Choroid plexus epithelial cell (primary cell): ENCODE measurements at places on chromosomes 12 and 14.
A peak's percentile ranks its signal among the peaks of the same experiment; 100 is the strongest.

DNA sequence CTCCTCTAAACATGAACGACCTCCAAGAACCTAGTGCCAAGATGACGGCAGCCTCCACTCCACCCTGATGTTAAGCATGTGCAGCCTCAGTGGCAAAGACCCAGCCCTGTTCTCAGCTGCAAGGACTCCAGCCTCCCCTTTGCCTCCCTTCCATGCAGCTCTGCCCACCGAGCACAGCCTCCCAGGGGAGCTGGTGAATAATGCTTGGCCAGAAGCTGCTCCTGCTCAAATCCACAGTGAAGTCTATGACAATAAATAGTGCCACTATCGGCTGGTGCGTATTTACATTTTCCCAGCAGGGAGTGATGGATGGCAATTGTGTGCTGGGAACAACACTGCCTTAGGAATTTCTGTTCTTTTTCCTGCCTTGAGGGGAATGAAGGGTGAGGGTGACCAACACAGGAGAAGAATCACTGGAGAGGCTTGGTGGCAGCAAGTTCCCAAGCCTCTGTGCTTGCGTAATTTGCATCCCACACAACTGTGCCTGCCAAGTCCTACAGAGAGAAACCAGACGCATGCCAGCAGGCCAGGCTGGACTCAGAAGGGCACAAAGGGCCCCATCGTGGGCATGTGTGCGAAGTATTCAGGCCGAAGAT, 29.9 kb upstream of the TC2N start:
- DNase-seq: peak; percentile 19

DNA sequence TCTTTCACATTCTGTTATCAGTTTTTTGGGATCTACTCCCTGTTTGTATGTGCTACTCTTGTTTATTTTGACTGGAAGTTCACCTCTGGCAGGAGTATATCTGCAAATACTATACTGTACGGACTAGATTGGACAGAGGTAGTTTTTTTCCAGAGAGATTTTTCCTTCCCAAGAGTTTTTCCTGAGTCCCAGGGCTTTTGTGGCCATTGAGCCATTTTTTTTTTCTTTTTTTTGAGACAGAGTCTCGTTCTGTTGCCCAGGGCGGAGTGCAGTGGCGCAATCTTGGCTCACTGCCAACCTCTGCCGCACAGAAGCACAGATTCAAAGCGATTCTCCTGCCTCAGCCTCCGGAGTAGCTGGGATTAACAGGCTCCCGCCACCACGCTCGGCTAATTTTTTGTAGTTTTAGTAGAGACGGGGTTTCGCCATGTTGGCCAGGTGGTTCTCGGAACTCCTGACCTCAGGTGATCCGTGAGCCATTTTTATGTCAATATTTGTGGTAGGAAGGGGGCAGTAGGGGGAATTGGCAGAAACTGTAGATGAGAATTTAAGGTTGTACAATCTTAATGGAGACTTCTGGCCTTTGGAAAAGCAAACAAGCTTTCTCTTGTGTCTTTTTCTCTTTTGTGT, 19.4 kb downstream of the KTN1 start:
- no peak for DNase-seq

GRCh38 chr14:105015905-105016304, 5.0 kb downstream of the CDCA4 start:
- DNase-seq: no peak

DNA sequence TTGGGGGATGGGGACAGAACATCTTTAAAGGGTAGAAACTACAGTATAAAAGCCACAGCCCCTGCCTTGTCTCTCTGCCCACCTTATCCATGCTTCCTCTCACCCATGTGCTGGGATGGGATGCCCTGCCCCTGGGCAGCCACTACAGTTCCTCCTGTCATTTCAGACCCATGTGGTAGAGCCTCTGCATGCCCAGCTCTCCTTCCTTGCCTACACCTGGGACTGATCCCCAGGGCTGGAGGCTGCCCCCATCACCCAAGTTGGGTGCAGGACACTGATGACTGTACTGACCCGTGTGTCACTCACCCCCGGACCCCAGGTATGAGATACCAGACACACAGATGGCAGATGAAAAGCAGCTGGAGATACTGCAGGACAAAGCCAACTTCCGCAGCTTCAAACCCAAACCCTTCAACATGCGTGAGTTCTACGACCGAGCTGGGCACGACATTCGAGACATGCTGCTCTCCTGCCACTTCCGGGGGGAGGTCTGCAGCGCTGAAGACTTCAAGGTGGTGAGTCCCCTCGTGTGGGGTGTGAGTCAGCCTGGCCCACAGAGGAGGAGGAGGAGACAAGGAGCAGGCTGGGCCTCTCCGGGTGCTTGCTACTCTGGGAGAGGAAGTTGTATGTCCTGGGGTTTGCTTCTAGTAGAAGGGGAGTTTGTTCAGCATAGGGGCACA, 2.2 kb downstream of the ASIC1 start:
- DNase-seq: peak; percentile 42

DNA sequence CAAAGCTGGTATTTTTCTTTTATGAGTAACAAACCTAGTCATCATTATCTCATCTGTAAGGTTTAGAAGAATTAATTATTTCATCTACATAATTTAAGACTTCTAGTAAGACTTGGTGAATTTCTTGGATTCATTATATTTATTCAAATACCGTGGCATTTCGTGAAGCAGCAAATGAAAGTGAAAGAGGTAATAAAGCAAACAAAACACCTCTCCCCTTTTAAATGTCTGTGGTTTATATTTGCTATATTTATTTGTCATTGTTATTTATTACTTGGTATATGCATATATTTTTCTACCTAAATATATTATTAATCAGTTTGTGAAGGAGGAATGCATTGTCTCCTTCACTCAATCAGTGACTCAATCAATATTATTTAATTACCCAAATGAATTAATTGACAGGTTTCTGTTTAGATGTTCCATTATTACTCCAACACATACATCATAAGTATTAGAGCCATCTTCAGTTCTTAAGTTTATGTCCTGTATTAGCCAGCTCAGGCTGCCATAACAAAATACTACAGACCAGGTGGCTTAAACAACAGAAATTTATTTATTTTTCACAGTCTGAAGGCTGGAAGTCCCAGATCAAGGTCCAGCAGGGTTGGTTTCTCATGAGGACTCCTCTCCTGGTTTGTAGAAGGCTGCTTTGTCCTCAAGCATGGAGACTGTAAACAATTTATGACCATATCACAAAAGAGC, 6.6 kb downstream of the CFAP54 start:
- DNase-seq: no peak

GRCh38 chr12:44029194-44029593, 193.3 kb downstream of the TMEM117 start:
- no peak for DNase-seq

GRCh38 chr14:105160776-105161175, 7.8 kb downstream of the JAG2 start:
- no peak for DNase-seq

DNA sequence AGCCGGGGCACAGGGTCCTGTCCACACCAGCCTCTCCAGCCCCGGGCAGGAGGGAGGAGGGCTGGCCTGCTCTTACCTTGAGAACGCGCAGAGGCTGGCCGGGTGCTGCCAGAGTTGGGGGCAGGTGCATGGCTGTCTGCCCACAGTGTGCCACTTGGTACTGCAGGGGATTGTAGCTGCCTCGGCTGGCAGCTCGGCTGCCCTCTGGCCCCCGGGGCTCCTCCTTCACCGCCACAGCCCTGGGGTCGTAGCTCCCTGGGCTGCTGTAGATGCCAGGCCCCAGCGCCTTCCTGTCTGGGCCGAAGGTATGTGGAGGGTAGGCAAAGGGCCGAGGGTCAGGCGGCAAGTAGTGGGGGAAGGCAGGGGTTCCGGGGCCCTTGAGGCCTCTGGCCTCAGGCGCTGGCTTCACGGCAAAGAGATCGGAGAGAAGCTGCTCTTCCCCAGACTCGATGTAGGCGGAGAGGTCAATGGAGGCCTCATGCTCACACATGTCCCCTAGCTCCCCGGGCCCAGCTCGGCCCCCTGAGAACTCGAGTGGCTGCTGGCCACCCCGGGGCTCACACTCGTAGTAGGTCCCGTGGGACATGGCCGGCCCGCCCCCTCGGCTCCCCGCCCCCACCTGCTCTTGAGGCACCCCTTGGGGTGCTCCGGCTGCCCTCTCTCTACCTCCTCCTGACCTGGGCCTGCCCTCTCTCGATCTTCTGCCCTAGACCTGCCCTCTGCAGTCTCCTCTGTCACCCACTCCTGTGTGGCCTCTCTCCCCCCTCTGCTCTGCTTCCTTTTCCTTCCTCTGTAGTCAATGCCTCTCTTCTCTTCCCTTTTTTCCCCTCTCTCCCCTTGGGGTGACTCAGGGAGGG, at the start of gene CEBPE:
CEBPE (minus strand) TSS at position 750 of the 857 bp plus-strand sequence; CDS start at position 586, 164 bp downstream.
- DNase-seq: no peak

DNA sequence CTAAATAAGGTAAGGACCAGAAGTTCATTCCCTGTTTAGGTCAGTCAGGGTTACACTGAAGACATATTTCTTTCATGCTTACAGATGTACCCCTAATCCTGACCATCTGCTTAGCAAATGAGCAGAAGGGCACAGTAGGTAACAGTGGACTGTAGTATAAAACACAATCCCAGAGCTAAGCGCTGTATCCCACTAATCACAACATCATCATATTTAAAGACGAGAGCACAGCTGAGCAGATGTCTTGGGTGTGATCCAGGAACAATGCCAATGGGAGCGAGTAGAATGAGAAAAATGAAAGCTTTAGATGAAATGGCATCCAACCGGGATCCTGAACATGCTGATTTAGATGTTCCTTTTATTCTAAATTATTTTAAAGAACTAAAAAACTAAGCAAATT, 213.4 kb downstream of the CCER1 start:
- DNase-seq: peak; percentile 1

GRCh38 chr14:75487155-75487671, 35.1 kb upstream of the BATF start:
- no peak for DNase-seq

- no peak for DNase-seq
Measured at GRCh38 chr14:72213424-72213823, 281.2 kb downstream of the RGS6 start.

GRCh38 chr12:76189851-76190250, 105.4 kb upstream of the NAP1L1 start:
- DNase-seq: no peak

DNA sequence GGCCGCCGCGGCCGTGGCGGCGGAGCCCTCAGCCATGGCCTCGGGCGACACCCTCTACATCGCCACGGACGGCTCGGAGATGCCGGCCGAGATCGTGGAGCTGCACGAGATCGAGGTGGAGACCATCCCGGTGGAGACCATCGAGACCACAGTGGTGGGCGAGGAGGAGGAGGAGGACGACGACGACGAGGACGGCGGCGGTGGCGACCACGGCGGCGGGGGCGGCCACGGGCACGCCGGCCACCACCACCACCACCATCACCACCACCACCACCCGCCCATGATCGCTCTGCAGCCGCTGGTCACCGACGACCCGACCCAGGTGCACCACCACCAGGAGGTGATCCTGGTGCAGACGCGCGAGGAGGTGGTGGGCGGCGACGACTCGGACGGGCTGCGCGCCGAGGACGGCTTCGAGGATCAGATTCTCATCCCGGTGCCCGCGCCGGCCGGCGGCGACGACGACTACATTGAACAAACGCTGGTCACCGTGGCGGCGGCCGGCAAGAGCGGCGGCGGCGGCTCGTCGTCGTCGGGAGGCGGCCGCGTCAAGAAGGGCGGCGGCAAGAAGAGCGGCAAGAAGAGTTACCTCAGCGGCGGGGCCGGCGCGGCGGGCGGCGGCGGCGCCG, 381 bp downstream of the YY1 start:
- peak; percentile 11 for DNase-seq

GRCh38 chr14:22824711-22825359, 4.9 kb upstream of the MRPL52 start:
- DNase-seq: peak; percentile 97

- no peak for DNase-seq
Measured at GRCh38 chr12:83197483-83197914, 510.8 kb downstream of the TMTC2 start.

DNA sequence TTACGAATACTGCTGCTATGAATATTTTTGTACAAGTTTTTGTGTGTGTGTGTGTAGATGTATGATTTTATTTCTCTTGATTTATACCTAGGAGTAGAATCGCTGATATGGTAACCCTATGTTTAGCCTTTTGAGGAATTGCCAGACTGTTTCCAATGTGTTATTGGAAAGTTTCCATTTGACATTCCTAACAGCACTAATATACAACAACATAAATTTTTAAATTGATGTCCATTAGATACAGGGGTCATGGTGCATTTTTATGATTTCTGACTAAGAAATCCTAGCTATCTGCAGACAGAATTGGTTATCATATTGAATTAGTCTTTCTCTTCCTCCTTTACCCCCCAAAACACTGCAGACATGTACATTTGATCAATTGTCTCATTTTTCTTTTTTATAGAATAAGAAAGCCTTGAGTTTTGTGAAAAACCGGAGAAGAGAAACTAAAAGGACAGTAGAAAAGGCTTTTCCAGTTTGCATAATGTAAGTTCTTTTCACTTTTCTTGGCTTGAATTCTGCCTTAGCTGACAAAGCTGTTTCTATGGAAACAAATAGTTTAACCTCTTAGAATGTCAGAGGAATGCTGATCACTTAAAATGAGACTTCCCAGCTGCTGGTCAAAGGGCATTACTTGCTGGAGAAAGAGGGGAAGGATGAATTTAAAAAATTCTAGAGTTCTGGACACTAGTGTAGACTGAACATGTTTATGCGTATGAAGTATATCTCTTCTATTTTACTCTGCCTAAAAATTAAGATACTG, 28.2 kb downstream of the PALS1 start:
- peak; percentile 90 for DNase-seq

DNA sequence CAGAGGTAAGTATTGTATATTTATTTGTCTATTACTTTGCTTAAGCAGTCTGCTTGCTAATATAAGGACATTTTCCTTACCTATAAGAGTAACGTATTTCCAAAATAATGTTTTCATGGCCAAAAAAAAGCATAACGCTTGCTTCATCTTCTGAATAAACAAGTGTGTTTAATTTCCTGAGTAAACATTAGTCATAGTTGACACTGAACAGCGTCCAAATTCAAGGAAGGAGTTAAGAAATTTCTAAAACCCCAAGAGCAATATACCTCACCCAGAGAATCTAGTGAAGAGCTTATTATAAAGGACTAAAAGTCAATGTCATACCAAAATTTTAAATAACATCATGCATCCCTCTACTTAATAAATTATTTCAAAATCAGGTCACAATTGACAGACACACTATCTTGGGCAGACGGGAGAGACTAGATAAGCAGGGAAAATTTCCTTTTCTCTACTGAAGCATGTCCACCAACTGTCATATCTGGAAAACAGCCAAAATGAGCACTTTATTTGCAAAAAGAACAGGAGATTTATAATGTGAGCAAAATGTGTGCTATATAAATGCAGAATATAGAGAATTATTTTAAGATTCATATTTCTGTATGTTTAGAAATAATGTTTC, 25.1 kb downstream of the ANKS1B start:
- DNase-seq: peak; percentile 36
